ENCODE measurements at places on chromosomes 1 and 21.
A peak's percentile ranks its signal among the peaks of the same experiment; 100 is the strongest.

- no peak for DNase-seq
- peaks cover 14% of the 10 kb centered on the region for H3K4me1 ChIP-seq
- no peaks in the 10 kb centered on the region for H3K27me3 ChIP-seq
- H3K4me3 ChIP-seq = no peak overlapping the region
- H3K36me3 ChIP-seq = peaks cover 54% of the 10 kb centered on the region
Measured at GRCh38 chr1:185312361-185313138, 4.5 kb downstream of the IVNS1ABP start.

GRCh38 chr1:18645747-18646090 is 15.1 kb downstream of the PAX7 start:
- peaks cover 38% of the 10 kb centered on the region for H3K4me1 ChIP-seq
- peaks cover 92% of the 10 kb centered on the region for H3K27me3 ChIP-seq
- no peak overlapping the region for H3K4me3 ChIP-seq
- H3K27ac ChIP-seq = no peak overlapping the region
- H3K36me3 ChIP-seq = no peaks in the 10 kb centered on the region

DNA sequence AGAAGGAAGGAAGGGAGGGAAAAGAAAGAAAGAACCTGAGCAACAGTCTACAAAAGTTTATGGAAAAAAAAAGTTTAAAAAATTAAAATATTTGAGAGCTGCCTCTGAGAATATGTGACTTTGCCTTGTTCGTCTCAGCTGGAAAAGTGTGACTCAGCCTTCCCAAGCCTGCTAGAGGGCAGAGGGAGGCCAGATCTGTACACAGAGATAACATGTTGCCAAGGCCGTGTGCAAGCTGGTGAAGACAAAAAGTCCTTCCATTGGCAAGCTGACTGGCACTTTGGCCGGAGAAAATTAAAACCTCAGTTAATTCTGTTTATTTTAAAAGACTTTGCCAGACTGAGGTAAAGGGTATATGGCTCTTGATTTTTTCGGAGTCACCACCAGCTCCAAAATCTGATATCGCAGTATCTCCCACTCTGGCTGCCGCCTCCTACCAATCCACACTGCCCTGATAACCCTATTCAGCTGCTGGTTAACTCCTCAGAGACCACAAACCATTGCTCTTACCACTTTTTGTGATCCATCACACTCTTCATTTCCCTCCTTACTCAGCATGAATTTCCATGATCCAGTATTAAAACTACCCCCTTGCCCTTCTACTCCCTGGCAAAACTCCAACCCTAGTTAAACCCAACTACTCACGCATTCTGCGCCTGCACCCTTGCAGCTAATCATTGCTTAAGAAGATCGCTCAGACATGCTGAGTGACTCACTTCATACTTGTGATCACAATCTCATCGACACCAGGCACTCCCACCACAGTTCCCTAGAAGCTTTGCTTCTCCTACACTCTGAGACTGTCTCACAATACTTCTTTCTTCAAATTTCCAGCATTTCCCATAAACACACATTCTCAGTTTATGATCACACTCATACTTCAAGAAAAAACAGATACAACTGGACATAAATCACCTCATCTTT is 5.7 kb upstream of the PPP1R15B start:
- no peak overlapping the region for H3K4me3 ChIP-seq
- H3K36me3 ChIP-seq = peaks cover 15% of the 10 kb centered on the region

DNA sequence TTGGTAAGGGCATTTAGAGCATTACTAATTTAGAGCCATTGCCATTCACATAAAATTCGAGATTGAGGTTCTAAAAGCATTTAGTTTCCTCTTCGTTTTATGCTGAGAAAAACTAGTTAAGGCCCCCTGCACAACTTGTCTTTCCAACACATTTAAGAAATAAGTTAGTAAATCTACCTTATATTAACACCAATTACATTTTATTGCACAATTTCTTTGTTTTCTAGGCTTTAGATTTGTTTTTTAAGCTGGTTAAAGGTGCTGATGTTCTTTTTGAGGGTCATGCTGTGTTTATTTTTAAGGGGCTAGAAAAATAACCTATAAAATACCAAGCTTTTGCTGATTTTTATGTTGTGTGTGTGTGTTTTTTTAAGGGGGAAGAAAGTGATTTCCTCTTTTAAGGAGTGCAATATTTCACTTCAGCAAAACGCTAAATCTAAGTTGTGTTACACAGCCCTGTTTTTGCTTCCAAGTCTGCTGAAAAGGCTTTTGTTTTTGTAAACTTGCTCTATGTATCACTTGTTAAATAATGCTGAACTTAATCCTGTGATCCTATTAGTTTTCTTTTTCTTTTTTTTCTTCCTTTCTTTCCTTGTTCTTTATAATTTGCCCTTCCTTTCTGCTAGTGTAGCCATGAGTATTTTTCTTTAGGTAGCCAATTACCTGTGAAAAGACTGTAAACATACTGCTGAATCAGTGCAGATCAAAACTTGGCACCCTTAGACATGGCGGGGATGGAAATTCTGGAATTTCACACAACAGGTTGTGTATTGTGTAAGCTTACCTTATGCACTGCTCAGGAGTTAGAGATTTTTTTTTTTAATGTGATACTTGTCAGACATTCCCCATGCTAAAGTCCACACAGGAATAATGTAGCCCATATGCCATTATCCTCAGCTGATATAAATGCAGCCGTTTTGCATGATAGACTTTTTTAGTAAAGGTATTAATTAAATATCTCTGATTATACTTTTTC is 1.5 kb downstream of the CEPT1 start:
- peaks cover 21% of the 10 kb centered on the region for H3K36me3 ChIP-seq
- DNase-seq = no peak
- no peak overlapping the region for H3K4me3 ChIP-seq
- H3K27ac ChIP-seq = no peak overlapping the region
- peaks cover 11% of the 10 kb centered on the region for H3K4me1 ChIP-seq

- no peaks in the 10 kb centered on the region for H3K36me3 ChIP-seq
- H3K4me1 ChIP-seq = no peaks in the 10 kb centered on the region
- no peak for DNase-seq
- H3K4me3 ChIP-seq = no peak within 1 kb of the TSS
- H3K27ac ChIP-seq = no peak within 1 kb of the TSS
- no peaks in the 10 kb centered on the region for H3K27me3 ChIP-seq
Measured at GRCh38 chr1:166988974-166989515, at the start of gene MAEL. Gene MAEL, plus strand, starts transcription at chr1:166989280. Its CDS starts 73 bp downstream, at chr1:166989353.

DNA sequence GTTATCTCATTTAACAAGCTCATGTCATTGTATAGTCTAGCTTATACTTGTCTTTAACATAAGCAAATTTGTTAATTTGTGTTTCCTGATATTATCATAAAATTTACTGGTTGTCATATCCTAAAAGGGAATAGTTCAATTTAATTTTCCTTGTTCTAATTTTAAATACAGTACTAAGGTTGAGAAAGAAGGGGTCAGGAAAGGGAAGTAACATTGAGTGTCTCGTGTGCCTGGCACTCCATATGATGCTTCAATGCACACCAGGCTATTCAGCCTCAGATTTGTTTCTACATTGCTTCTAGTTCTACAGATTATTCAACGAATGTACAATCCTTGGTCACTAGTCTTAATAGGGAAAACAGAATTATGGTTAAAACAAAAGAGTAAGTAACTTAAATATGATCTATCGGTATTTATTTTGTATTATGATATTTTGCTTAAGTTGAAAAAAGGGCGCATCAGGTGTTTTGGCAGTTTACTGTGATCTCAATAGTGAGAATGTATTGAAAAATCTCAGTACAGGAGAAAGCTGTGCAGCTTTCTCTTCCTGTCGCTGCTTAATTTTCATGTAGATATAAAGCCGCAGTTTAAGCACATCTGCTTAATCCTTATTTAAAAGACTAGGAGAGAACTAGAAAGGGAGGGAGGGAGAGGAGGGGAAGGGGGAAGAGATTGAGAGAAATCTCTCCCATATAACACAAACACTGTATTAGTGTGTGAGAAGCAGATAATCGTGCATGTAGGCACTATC is 13.0 kb downstream of the PTPRC start:
- H3K27ac ChIP-seq = no peak overlapping the region
- no peaks in the 10 kb centered on the region for H3K36me3 ChIP-seq
- no peaks in the 10 kb centered on the region for H3K4me1 ChIP-seq

GRCh38 chr1:202807926-202808757 is at the start of gene KDM5B:
Gene KDM5B, minus strand, starts transcription at chr1:202808421. Its CDS starts 116 bp downstream, at chr1:202808305.
- peaks cover 8% of the 10 kb centered on the region for H3K27me3 ChIP-seq
- H3K36me3 ChIP-seq = no peaks in the 10 kb centered on the region
- peaks cover 5% of the 10 kb centered on the region for H3K4me1 ChIP-seq

DNA sequence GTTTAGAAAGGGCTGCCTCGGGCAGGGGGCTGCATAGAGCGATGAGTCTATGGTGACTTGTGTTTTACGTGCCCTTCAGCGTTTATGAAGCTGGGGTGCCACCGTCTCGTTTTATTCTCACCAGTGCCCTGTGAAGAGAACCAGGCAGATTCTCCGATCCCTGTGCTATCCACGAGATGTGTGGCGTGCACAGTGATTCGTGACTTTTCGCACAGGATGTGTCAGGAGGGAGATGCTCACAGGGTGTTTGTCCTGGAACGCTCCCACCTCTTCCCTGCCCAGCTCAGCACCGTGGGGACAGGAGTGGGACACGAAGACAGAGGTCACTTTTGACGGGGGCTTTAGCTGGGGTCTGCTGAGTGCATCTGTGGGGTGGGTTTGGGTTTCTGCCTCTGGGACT is 54.9 kb upstream of the AJAP1 start:
- H3K4me1 ChIP-seq = no peaks in the 10 kb centered on the region
- no peak for DNase-seq
- no peaks in the 10 kb centered on the region for H3K36me3 ChIP-seq
- peaks cover 18% of the 10 kb centered on the region for H3K27me3 ChIP-seq
- no peak overlapping the region for H3K4me3 ChIP-seq

DNA sequence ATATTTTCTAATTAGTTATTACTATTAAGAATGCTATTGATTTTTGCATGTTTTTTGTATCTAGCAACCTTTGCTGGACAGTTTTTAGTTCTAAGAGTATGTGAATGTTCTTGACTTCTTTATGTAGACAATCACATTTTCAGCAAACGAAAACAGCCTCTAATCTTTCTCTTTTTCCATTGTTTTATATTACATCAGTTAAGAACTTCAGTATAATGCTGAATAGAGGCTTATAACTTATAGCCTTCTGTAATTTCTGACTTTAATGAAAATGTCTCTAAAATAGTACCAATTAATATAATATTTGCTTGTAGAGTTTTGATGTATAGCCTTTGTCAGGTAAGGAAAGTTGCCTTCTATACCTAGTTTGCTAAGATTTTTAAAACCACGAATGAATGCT is 33.2 kb upstream of the ATF3 start:
- DNase-seq = no peak
- no peak overlapping the region for H3K4me3 ChIP-seq
- no peak overlapping the region for H3K27ac ChIP-seq
- no peaks in the 10 kb centered on the region for H3K4me1 ChIP-seq
- no peaks in the 10 kb centered on the region for H3K36me3 ChIP-seq

GRCh38 chr1:156476501-156477298 is 23.9 kb downstream of the MEF2D start:
- no peaks in the 10 kb centered on the region for H3K27me3 ChIP-seq
- H3K4me3 ChIP-seq = no peak overlapping the region
- H3K4me1 ChIP-seq = peaks cover 3% of the 10 kb centered on the region

GRCh38 chr1:89525169-89525855 is 683 bp downstream of the LRRC8B start:
- H3K36me3 ChIP-seq = no peaks in the 10 kb centered on the region
- H3K27ac ChIP-seq = peak overlapping the region; percentile 79
- H3K27me3 ChIP-seq = peaks cover 21% of the 10 kb centered on the region
- H3K4me3 ChIP-seq = peak overlapping the region; percentile 99

- H3K27me3 ChIP-seq = no peaks in the 10 kb centered on the region
- no peak overlapping the region for H3K4me3 ChIP-seq
- H3K4me1 ChIP-seq = peaks cover 8% of the 10 kb centered on the region
Measured at GRCh38 chr1:14897997-14898645, 255.4 kb upstream of the TMEM51 start.

DNA sequence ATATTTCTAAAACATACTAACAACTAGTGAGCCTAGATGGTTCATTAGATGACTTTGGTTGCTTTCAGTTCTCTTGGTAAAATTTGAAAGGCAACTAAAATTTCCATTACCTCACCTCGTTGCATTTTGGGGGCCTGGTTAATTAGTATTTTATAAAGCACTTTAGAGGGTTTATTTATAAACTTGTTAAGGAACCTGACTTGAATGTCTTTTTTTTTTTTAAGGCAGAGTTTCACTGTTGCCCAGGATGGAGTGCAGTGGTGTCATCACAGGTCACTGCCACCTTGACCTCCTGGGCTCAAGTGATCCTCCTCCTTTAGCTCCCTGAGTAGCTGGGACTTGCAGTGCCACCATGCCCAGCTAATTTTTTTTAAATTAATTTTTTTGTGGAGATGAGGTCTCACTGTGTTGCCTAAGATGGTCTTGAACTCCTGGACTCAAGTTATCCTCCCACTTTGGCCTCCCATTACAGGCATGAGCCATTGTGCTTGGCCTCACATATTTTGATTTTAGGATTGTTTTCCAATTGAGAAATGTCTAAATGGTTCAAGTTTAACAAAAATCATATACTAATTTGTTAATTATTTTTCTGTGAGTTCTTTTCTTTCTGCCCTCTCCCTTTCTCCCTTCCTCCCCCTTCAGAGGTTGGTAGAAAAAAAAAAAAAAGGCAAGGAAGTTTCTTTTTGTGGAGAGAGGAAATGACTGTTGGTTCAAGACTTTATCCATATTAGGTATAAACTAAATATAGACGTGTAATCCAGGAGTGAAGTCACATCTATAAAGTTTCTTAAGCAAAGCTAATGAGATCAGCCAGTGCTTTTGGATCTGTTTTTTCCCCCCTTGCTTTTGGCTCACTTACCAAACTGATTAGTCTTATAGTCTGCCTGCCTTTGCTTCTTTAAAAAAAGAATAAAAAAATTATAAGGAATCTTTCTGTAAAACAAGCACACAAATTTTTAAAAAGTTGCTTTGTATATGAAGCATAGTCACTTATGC is 24.7 kb downstream of the CLIC4 start:
- H3K4me1 ChIP-seq = no peaks in the 10 kb centered on the region
- H3K36me3 ChIP-seq = no peaks in the 10 kb centered on the region
- no peak for DNase-seq
- H3K27me3 ChIP-seq = no peaks in the 10 kb centered on the region
- H3K4me3 ChIP-seq = no peak overlapping the region

DNA sequence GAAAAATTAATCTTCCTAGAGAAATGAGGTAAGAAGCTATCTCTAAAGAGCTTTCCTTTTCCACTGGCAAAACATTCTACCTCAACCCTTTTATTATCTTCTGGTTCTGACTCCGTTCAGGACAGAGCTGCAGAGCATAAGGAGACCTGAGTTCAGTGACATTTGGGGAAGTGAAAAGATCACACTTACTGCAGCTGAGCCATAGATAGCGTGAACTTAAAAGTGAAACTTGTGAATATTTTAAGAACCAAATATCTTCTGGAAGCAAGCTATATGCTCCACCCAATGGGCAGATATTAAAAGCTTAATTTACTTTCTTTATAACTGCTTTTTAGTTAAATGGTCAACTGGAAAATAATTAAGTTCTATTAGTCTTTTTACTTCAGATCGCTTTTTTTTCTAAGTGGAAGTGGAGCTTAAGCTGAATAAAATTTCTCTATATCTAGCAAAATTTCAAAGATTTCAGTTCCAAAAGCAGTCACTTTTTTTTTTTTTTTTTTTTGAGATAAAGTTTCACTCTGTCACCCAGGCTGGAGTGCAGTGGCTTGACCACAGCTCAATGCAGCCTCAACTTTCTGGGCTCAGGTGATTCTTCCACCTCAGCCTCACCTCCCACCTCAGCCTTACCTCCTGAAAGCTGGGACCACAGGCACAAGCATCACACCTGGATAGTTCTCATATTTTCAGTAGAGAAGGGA is 11.9 kb downstream of the PTPN22 start:
- no peaks in the 10 kb centered on the region for H3K4me1 ChIP-seq
- H3K27ac ChIP-seq = no peak overlapping the region
- no peak for DNase-seq
- no peak overlapping the region for H3K4me3 ChIP-seq

- no peak for DNase-seq
- H3K27ac ChIP-seq = no peak overlapping the region
- no peak overlapping the region for H3K4me3 ChIP-seq
- no peaks in the 10 kb centered on the region for H3K27me3 ChIP-seq
- H3K4me1 ChIP-seq = peaks cover 4% of the 10 kb centered on the region
- H3K36me3 ChIP-seq = no peaks in the 10 kb centered on the region
Measured at GRCh38 chr1:212235857-212236256, 49.4 kb upstream of the PPP2R5A start.
